ENCODE measurements at places on chromosomes 2 and 18.

GRCh38 chr2:217834057-217834620 lies 168.7 kb downstream of the TNS1 start:
- DNase-seq = no peak

DNA sequence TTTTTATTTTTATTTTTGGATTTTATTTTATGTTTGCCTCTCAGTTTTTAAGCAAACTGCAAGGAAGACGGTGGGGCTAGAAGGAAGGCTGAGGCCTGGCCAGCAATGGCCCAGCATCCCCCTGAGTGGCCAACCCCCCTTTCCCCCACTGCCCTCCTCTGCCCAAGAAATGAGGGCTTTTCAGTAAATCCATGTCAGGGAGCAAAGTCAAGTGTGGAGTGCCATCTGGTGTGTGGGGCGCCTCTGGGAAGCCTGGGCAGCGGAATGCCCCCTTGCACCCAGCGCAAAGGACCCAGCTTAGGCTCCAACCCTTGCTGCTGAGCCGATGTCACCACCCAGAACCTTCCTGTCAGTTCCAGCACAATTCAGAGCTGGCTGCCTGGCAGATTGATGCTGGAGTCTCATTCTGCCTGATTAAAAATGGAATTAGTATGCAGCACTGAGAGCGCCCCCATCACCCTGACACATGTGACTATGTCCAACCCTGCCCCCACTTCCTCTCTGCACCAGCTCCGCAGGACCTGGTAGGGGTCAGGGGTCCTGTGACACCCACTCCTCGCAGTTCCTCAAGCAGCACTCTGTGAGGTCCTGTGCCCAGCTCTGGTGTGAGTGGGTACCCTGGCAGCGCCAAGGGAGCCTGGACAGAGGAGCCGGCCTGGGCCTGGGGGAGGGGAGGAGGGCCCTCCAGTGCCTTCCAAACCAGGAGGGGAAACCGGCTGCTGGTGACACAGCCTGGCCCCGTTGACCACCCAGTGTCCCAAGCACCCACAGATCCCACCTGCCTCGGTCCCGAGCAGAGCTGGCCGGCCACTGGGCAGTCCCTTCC lies 9.2 kb upstream of the ALPP start:
- no peak for DNase-seq

DNA sequence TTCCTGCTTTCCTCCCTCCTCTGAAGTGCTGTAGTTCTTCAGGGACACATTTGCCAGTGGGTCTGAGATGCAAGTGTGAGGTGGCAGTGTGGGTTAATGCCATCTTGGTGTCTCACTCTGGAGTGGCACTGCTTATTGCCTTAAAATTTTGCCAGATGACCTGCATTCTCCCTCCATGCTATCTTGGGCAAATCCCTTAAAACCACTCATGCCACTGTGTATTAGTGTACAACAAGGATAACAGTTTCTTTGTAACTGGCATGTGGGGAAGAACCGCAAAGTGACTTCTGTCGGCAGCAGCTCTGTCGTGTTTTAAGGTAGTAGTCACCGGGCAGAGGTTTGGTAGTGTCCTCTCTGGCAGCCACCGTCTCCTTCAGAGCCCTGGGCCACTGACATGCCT lies 124.2 kb downstream of the NEDD4L start:
- no peak for DNase-seq

GRCh38 chr2:127437056-127437455 lies 18.8 kb downstream of the PROC start:
- no peak for DNase-seq

GRCh38 chr2:168210895-168211570 lies 36.4 kb downstream of the STK39 start:
- no peak for DNase-seq

Data from stimulated activated CD8-positive, alpha-beta memory T cell treated with anti-CD3 and anti-CD28 coated beads, Interleukin-7, amount 100 ng/mL, for 1 hour (primary cell).